ENCODE measurements at places on chromosomes 4 and X. TPM values are rescaled to one million over a fixed set of nuclear protein-coding genes. Genes with fewer than 3 reads are reported as not detected.

DNA sequence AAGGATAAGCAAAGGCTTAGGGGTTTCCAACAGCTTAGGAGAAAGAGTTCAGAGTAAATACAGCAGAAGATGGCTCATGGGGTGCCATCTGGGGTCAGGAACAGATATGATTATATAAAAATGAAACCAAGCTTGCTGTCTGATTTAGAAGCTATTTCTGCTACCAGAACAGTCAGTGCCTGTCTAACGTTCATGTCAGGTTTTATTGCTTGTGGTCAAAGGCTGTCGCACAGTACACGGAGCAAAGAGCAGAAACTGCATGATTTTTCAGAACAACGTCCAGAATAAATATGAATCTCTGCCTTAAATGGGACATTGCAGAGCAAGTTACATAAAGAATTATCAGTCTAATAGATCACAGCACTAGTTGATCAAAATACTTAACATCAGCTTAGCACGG lies 17.4 kb downstream of the CETN2 start:
- DNase-seq, result no peak

GRCh38 chrX:31209005-31209628 lies 137.3 kb upstream of the FTHL17 start:
- DNase-seq, result no peak

- DNase-seq, result no peak
Measured at GRCh38 chr4:158291334-158292055, 81.2 kb downstream of the TMEM144 start.

The GPC3 gene
- 368 TPM for polyA plus RNA-seq

The SPATA18 gene
- polyA plus RNA-seq, result 2.0 TPM
